T-helper 2 cell (primary cell): ENCODE measurements at places on chromosomes 6 and 20.

GRCh38 chr20:47489448-47489872 is 12.2 kb upstream of the NCOA3 start:
- no peak for DNase-seq

DNA sequence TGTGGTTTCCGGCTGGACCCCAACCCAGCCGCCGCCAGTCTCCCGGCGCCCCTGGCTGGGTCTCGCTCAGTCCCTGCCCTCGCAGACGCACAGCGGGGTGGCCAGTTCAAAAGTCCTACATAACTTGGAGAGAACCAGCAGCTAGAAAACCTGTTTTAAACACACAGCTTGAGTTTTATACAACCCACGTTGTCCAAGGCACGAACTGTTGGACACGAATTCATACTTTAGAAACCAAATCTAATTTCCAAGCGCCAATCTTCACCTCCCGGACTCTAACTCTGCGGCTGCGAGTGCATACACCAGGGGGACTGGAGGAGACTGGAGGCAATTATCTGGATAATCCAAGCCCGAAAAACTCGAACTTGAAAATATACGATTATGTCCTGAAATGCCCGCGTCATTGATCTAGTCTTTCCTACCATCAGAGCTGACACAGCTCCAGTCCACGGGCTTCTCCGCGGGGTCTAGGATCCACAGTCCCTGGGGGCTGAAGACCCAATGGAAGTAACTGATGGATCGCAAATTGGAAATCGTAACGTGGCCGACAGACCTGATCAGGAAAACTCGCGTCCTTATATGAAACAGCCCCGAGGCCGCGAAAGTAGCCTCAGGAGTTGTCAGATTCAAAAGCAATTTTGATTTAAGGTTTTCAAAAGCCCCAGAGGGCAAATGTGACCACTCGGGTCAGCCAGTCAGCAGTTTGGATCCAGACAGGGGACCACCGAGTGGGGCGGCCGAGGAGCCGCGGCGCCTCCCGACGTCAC is 843 bp upstream of the HEY2 start:
- no peak for DNase-seq

DNA sequence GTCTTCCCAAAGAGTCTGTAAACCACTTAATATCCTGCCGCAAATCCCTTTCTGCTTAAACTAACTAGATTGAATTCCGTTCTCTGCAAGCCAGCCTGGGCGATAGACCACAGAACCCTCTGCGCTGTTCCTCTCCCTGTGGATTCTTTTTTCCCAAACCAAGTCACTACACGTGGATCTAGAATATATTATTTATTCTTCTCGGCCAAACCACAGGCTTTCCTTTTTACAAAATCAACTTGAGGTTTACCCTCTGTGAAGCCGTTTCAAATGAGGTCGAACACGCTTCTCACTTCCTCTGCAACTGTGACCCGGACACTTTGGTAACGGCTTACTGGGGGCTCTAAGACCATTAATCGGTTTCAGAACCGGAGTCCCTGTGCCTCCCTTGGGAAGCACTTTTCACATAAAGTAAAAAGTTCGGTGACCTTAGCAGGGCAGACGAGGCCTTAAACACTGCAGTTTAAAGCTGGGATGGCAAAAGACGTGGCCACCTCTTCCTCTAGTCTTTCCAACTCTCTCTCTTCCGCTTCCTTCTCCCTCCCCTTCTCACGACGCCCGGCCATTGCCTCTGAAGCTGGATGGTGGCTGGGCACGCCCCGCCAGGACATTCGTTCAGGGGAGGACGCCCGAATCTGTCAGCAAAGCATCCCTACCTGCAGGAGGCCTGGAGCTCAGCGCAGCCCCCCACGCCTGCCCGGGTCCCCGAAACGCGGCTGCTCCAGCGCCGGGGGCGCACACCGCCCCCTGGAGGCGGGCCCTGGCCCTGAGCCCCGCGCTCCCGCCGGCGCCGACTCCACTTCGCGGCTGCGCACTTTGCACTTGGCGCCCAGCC is 55.0 kb upstream of the FOXC1 start:
- peak; percentile 43 for DNase-seq

DNA sequence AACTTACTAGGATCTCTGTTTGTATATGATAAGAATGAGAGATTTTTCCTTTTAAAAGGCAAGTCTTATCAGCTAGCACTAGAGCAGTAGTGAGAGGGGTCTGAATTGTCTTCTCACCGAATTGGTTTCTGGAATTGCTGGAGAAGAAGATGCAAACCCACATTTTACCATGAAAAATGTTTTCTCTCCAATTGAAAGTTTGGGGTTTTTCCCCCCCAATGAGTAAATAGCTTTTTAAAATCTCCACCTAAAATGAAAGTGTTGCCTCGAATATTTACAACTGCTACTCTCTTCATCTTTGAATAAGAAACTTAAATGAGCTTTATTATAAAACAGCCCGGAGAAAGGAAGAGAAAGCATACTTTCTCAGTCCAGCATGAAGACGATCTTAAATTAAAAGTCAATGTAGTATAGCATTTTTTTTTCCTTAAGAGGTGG is 1.8 kb downstream of the TCF21 start:
- no peak for DNase-seq

DNA sequence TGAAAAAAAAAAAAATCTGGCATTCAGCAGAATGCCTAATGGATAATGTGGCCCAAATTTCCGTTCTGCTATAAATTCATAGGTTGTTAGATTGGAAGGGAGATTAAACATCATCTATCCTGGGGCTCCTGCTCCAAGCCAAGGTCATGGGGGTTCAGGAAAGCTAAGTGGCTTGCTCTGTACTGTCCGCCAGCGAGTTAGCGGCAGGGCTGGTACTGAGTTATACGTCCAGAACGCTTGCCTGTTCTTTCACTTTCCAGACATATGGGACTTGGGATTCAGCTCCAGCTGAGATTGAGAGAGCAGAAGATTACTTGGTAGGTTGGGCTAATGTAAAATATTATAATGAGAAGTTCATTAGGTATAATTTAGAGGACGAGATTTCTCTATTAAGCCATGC is 858 bp downstream of the RWDD1 start:
- peak; percentile 22 for DNase-seq

GRCh38 chr6:112502351-112503090 is 155.4 kb downstream of the RFPL4B start:
- no peak for DNase-seq

GRCh38 chr6:20837189-20837588 is 302.9 kb downstream of the CDKAL1 start:
- DNase-seq: no peak
